ENCODE measurements at places on chromosomes 13 and 19.

GRCh38 chr13:48849515-48849914 is 126.2 kb upstream of the FNDC3A start:
- DNase-seq, result no peak

GRCh38 chr19:6374711-6375410 is 872 bp downstream of the PSPN start:
- DNase-seq, result no peak

DNA sequence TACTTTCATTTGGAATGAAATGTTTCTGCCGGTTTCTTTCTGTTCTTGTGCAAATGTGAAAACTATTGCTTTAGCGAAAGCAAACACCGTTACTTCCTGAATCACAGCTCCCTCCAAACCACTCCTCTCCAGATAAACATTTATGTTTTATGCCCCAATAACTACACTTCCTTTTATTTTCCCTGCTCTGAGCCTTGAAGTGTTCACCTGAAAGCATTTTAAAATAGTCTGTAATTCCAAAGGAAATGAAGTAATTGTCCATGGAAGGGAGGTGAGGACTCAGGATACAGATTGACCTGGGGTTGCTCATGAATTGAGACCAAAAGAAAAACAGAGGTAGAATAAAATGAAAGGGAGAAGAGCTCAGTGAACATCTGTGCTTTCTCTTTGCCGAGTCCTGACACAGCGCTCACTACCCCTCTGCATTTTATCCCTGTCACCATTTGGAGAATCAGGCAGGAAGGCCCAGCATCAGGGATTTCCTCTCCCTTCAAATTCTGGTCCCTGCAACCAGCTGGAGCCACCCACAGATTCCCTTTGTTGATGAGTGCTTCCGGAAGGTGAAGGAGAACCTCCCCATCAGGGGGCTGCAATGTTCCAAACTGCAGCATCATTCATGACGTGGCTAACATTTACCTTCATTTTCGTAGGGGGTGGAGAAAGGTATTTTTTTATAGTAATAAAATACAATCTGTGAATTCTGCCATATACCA is 171.9 kb downstream of the ITGBL1 start:
- no peak for DNase-seq

- no peak for DNase-seq
Measured at GRCh38 chr13:24625331-24625731, 54.9 kb upstream of the ATP12A start.

DNA sequence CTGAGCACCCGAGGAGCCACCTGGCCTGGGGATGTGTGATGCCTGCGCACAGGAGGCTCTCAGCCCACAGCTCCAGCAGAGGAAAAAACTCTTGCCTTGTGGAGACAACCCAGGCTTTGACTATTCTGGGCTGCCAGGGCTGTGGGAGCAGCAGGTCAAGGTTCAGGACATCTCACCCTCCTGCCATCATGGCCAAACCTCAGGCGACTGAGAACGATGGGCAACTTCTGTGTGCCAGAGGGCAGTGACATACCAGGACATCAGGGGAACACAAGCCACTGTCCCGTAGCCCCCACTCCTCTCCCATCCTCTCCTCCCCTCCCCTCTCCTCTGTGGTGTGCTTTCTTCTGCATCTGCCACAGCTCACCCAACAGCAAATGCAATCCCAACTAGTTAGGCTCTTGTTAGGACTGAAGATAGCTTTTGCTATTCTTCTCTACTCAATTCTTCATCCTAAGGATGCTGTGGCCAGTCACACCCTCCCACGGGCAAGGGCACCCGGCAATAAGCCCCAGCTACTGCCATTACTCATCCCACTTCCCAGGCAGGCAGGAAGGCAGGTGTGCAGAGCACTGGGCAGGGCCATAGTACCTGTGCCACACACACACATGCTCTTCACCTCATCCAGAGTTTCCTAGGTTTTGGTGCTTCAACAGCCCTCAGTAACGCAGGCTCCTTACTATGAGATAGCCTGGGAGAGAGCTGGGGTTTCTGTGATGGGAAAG is 16.8 kb downstream of the ELL start:
- no peak for DNase-seq

- no peak for DNase-seq
Measured at GRCh38 chr13:94079876-94080275, 399.6 kb downstream of the DCT start.

DNA sequence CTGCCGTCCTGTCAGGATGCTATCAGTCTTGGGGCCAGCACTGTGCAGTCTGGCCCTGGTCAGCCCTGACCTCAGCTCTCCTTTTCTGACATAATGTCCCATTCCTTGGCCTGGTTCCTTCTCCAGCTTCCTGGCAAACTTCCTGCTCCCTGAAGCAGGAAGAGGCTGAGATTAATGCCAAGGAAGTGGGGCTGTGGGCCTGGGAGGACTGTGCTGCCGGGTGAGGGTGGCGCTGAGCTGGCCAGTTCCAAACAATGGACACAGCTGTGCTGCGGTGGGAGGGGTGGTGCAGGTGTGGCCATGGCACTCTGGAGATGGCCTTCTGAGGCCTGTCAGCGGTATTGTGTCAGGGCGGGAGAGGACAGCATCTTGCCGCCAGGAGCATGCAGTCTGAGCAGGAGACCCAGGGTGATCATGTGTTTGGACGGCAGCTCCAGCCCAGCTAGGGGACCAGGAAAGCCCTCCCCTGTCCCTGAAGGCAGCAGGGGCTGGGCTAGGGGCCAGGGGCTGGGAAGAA is 30.9 kb downstream of the TUBA3C start:
- no peak for DNase-seq

DNA sequence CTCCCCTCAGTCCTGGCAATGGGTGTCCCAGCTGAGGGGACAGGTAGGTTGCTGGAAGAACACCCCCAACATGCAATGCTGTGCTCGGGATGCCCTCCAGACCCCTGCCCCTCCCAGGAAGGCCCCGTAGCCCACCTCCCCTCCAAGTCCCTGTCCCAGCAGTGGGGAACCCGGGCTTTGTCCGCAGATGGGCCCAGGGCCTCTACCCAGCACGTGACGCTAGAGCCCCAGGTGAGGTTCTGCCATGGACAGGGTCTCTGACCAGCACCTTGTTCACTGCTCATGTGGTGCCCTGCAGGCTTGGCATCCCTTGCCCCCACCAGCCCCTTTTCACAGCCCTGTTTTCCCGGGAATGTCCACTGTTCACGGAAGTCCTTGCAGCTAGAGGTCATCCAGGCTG is 220.0 kb upstream of the SGCG start:
- DNase-seq, result no peak

- no peak for DNase-seq
Measured at GRCh38 chr19:10096615-10096963, 5.9 kb downstream of the ANGPTL6 start.

DNA sequence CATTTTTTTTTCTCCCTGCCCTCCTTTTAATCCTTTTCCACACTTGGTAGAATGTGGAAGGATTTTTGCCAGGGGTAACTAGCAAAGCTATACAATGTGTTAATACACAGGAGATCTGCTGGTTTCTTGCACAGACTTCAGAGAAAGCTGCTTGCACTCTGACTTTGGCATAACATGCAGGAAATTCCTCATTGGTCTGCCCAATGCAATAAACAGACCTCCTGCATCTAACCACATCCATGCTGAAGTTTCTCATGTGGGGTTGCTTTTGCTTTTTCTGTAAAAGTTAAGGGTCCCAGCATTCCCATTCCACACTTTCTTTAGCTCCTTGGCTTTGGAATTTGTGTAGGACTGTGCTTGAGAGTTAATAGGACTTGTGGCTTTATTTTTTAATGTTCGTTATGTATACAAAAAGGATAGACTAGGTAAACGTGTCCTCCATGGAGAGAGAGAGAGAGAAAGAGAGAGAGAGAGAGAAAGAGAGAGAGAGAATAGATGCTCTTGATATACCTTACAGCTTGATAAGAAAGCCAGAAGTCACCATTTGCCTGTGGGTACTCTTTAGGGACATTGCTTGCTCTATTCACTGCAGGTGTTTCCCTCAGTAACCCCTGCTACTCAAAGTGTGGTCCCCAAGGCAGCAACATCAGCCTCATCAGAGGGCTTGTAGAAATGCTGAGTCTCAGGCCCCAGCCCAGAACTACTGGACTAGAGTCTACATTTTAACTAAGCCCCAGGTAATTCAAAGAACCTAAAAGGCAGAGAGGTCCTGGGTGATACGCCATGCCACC is 170.5 kb downstream of the SHISA2 start:
- no peak for DNase-seq

- no peak for DNase-seq
Measured at GRCh38 chr19:54257116-54257480, at the start of gene LILRB5. Gene LILRB5, minus strand, starts transcription at chr19:54257273. Its CDS starts 80 bp downstream, at chr19:54257193.

DNA sequence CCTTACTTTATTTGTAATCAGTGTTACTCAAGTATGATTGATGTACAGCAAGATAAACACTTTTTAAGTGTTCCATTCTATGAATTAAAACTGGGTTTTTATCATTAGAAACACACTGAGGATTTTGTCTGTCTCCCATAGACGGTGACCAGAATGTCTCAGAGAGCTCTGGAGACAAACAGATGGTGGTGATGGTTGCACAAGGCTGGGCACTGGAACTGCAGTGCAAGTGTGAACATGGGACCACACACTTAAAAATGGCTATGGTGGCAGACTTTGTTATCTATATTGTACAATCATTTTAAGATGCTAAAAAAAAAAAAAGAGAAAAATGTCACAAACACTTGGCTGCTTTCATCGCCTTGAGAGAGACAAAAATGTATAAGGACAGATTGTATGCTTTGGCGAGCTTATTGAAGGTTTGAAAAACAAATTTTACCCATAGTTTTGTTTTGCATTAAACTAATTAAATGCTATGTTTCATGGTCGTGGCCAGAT is 273.0 kb downstream of the SHISA2 start:
- DNase-seq, result no peak

DNA sequence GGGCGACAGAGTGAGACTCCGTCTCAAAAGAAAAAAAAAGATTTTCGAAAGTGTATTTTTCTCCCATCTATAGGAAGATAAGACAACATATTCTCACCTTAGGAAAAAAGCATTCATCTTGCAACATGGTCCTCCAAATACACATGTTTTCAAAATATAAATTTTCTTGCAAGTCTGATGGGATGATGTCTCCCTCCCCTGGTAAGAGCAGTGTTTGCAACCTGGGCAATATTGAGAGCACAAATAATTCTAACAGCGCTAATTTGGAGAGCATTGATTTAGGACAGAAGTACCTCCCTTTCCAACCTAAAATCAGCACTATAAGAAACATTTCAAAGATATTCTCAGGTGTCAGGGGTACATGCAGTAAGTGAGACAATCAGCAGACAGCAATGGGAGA is 61.0 kb upstream of the SHISA2 start:
- DNase-seq, result no peak

DNA sequence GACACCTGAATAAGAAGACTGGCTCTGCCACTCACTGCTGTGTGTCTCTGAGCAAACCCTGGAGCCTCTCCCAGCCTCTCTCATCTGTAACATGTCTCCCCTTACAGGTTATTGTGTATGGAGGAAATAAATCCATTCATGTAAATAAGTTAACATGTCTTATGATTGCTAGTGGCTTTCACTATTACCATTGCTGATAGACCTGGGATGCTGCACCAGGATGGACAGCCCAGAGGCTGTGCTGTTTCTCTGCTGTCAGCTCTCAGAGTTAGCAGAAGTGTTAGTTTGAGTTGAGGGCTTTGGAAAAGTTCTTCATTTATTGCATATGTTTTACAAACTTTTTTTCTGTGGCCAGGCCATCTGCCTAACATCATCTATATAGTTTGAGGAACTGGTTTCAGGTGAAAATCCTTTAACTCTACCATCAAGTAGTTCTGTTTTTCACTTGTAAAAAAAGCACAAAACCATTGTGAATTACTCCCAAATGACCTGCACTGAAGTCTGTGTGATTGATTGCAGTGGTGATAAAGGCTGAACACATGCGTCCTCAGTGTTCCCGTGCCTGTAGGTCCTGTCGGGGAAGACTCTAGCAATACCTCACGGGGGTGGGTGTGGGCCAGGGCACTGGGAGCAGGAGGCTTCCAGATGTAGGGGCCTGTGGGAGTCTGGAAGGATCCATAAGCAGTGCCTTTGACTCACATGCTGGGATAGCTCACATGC is 24.6 kb downstream of the MPHOSPH8 start:
- no peak for DNase-seq

DNA sequence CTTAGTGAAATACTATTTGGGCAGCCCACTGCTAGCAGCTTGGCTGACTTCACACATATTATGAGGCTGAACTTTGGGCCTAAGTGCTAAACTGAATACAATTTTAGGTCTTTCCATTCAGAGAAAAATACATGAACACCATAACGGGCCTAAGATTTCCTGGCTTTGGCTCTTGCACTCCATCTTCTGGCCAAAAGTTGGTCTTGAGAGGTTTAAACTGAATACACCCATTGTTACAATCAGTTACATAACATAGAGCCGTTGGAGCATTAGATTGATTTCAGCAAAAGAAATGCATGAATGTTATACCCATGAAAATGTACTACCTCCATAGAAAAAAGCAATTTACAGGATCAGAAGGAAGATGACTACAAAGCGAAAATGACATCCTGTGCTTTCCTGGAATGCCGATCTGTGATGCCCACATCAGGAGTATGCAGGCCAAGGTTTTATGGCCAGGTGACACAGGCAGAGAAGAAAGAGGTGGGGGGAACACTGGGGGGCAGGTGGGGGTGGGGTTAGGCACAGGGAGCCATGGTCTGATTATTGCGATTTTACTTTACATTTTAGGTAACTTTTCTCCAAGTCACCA is 11.1 kb upstream of the SHISA2 start:
- no peak for DNase-seq

- no peak for DNase-seq
Measured at GRCh38 chr19:16883522-16883921, 5.3 kb upstream of the F2RL3 start.

DNA sequence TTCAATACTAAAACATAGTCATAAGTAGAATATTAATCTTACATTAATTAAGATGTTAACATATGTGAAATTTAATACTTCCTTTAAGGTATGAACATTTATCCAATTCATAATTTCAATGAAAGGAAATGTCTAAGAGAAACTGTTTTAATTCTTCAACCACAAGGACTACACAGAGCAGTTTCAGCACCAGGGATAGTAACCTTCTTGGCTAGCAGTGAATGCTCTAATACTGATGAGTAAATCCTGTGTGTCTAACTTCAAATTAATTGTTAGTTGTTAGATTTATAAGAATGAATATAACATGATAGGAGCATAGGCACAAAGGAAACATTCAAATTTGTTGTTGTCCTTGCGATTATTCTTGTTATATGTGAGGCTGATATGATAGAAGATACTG is 15.6 kb upstream of the NBEA start:
- no peak for DNase-seq

GRCh38 chr19:51341976-51342580 is at the start of gene VSIG10L:
Gene VSIG10L, minus strand, starts transcription at chr19:51342139. Its CDS starts 15 bp downstream, at chr19:51342124.
- DNase-seq, result no peak

- no peak for DNase-seq
Measured at GRCh38 chr13:53460796-53461195, 432.2 kb downstream of the OLFM4 start.
